ENCODE measurements at places on chromosomes 2 and 18.

DNA sequence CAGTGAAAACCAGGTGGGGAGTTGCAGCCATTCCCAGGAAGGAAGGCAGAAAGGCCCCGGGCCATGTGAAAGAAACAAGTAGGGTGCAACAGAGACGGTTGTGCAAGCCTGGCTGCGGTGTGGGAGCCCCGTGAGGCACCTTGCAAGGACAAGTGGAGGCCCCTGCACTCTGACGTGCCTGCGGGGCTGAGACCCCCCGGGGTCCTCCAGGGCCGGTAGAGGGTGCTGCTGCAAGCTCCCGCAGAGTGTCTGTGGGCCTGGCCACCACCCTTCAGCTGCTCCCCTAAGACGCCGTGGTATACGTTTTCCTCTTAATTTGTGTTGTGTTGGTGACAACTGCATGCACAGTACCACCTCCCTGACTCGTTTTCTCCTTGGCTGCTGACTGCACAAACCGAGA lies 27.4 kb upstream of the MC5R start:
- DNase-seq: no peak

DNA sequence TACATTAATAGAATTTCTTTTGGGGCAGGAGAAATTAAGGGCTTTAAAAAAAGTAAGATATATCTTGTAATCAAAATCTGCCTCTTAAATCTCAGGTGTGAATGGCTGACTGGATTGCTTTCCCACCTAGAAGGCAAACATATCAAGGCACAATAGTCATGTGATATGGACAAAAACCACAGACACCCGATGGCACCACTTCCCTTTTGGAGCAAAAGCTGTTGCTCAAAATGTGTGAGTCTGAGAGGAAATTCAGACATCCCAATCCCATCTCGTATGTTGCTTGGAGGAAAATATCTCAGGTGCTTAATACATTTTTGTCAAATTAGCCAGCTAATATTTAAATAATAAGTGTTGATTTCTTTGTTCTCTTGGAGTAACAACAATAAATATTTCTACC lies 120.7 kb downstream of the KCNF1 start:
- DNase-seq: no peak

- DNase-seq: no peak
Observed at GRCh38 chr2:159208438-159208837, 78.1 kb downstream of the WDSUB1 start.

GRCh38 chr2:44713170-44713569 lies 228.3 kb upstream of the SIX3 start:
- DNase-seq: no peak

DNA sequence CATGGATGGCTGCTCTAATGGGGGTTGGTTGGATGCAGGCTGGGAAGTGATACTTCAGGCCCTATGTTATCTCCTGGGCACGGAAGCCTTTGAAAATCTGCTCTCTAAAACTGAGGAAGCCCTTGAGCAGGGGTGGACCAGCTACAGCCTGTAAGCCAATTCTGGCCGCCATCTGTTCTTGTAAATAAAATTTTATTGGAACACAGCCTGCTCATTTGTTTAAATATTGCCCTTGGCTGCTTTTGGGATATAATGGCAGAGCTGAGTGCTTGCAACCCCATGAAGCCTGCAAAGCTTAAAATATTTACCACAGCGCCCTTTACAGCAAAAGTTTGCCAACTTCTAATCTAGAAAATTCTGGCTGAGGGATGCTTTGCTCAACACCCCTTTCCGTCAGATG lies 11.9 kb upstream of the IGFBP2 start:
- DNase-seq: peak; percentile 39

Measured in NCI-H1048 (cell line).